Skin of body (tissue), 3 donors: ENCODE measurements at places on chromosomes 2 and 18.

DNA sequence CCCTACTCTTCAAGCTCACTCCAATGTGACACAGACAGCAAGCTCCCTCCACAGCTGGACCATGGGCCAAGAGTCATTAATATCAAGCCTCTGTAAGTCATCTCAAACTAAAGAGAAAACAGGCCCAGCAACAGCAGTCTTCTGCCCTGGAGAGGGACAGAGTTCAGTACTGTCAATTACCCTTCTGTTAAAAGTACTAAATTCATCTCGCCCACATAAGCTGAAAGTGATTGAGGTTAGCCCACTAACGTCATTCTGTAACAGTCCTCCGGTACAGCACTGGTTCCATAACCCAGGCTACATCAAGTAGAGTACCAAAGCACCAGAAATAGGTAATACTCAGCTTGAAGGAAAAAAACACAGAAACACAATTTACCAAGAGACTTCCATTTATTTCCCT lies 25.9 kb downstream of the THADA start:
- DNase-seq: no peak

DNA sequence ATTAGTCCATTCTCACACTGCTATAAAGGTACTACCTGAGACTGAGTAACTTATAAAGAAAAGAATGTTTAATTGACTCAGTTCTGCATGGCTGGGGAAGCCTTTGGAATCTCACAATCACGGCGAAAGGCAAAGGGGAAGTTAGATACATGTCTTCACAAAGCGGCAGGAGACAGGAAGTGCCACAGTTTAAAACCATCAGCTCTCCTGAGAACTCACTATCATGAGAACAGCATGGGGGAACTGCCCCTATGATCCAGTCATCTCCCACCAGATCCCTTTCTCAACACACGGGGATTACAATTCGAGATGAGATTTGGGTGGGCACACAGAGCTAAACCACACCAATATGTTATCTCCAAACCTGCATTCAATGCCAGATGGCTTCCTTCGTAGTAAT lies 716.1 kb downstream of the DCC start:
- DNase-seq: no peak

GRCh38 chr18:59697236-59697932 lies at the start of gene CCBE1:
Gene CCBE1, minus strand, starts transcription at chr18:59697423.
- DNase-seq: peak; percentile 37

DNA sequence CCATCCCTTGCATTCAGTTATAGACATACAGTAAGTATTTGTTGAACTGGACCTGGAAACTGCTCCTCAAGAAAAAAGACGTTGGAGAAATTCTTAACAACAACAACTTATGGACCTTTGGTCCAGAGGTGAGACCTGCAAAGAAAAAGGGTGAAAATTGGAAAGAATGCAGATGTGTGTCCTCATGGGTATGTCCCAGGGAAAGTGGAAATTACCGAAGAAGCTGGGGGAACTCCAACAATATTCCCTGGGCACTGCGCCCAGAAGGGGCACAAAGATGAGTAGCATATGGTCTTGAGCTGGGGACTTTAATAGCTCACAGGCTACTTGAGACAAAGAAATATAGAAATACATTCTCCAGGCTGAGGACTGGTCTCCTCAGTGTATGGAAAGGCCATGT lies 35.5 kb upstream of the YWHAQ start:
- DNase-seq: no peak

DNA sequence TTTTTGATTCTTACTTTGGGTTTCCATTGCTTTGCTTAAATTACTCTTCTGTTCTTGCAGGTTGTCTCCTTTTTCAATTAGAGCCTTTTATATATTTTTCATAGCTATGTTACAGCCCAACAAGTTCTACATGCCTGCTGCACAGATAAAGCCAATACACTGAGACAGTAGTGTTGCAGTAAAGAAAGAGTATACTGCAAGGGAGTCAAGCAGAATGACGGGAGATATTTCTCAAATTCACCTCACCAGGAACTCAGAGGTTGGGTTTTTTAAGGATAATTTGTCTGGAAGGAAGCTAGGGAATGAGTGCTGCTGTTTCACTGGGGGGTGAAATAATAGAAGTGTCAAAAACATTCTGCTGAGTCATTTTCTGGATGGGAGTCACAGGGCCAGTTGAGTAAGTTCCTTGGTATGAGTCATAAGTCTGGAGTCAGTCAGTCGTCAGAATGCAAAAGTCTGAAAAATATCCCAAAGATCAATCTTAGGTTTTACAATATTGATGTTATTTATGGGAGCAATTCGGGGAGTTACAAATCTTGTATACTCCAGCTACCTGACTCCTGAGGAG lies 193.0 kb upstream of the RGPD4 start:
- DNase-seq: no peak

DNA sequence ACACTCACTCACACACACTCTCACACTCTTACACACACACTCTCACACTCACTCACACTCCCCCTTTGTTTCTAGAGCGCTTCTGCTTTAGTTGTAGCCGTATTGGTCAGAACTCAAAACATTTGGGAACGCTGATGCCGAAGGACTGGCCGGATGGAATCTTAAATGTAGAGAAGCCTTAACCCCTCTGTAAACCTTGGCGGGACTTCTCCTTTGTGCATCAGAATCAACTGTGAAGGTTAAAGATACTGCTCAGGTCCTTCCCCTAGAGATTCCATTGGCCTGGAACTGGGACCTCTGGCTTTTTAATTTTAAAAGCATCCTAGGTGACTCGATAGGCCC lies 18.3 kb downstream of the SH3BP4 start:
- DNase-seq: no peak

- DNase-seq: peak; percentile 32
These were observed 127.8 kb downstream of the CERS6 start for GRCh38 chr2:168583710-168584521.

DNA sequence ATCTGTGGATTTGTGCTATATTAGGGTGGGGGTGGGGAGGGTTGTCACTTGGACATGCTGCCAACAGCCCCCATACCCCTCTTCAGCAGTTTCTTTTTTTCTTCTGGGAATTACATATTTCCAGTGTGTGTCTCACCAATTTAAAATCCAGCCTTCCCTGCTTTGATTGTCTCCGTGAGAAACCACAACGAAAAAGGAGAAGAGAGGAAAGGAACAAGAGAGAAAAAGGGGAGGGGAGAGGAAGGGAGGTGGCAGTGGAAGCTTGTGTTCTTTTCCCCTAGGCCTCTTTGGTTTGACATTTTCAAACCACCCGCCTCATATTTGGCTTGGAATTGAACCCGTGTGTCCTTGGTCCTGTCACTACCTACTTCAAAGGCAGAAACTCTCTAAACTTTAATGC lies 860 bp downstream of the CTNNA2 start:
- no peak for DNase-seq

GRCh38 chr2:226561962-226562361 lies 237.7 kb downstream of the IRS1 start:
- no peak for DNase-seq

DNA sequence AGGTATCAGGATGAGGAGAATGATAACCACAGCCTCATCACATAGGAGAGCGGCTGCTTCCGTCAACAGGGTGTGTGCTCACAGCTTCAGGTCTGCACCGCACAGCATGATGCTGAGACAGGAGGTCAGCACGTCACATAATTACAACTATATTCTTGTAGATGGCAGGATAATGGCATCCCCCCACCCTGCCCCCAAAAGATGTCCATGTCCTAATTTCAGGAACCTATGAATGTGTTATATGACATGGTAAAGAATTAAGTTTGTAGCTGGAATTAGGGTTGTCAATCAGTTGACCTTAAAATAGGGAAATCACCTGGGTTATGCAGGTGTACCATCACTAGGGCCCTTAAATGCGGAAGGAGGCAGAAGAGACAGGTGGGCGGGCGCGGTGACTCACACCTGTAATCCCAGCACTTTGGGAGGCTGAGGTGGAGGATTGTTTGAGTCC lies 73.9 kb downstream of the ARL4C start:
- no peak for DNase-seq

DNA sequence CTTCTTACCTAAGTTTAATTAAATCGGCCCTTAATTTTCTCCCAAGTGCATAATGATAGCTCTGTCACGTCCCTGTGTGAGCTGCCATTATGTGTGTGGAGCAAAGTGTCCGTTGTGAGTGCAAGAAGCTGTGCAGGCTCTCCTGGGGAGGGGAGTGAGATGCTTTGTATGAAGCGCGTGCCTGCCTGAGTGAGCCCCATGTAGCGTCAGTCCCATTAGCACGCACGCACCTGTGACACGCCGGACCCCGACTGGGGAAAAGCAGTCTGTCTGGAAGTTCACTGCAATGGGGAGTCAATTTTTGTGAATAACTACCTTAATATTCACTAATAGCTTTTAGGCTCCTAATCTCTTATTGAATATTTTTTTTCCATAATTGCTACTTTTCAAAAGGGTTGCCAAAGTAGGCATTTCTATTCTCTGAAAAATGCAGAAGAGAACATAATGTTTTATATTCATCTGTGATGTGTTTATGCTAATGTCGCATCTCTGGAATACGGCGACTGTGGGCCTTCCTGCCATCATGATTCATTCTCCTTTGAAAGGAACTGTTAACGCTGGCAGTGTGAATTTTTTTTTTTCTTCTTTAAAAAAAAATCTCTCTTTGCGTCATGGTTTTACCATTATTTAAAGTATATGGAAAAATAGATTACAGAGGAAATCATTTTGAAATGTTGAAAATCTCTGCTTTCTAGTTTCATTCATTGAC lies 157.7 kb downstream of the COL4A4 start:
- DNase-seq: no peak

DNA sequence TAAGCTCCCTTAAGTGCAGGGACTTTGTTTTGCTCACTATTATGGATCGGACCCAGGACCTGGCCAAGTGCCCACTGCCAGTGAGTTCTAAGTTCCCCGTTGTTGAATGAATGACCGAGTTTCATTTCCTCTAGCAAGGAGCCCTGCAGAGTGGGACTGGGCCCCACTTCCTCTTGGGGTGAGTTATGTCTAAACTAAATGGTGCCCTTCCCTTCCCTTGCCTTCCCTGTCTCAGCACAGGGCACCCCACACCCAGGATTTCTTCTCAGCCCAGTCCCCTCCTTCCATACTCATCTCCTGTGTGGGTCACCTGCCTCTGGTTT lies 195.3 kb upstream of the HS6ST1 start:
- DNase-seq: no peak

DNA sequence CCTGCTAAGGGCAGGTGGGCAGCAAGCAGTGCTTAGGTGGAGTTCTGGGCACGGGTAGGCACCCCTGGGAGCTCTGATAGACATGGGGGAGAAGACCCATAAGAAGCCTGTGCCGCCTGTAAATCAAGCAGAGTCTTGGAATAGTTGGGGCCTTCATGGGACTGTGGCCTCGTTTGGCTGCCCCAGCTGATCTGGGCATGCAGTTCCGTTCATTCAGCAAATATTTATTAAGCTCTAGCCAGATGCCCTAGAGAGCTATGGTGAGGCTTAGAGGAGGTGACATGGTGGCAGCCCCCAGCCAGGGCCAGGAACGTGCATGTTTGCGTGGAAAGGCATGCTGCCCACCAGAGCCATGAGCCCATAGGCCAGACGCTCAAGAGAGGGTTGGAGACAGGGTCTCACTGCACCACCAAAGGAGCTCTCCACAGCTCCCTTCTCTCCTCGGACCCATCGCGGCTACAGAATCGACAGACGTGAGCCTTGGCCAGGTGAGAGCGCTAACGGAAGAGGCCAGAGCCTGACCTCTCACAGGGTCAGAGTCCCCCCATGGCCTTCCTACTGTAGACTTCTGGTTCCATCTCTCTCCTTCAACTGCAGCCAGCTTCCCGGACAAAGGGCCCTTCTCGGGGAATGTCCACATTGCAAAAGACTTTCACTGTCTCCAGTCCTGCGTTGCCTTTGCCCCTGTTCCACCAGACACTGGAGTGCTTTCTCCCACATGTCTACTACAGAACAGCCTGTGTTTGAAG lies 135.7 kb downstream of the INHBB start:
- DNase-seq: no peak

GRCh38 chr2:27123302-27124150 lies at the start of gene ABHD1:
Gene ABHD1, plus strand, starts transcription at chr2:27123815. Its CDS starts 134 bp downstream, at chr2:27123949.
- DNase-seq: no peak

DNA sequence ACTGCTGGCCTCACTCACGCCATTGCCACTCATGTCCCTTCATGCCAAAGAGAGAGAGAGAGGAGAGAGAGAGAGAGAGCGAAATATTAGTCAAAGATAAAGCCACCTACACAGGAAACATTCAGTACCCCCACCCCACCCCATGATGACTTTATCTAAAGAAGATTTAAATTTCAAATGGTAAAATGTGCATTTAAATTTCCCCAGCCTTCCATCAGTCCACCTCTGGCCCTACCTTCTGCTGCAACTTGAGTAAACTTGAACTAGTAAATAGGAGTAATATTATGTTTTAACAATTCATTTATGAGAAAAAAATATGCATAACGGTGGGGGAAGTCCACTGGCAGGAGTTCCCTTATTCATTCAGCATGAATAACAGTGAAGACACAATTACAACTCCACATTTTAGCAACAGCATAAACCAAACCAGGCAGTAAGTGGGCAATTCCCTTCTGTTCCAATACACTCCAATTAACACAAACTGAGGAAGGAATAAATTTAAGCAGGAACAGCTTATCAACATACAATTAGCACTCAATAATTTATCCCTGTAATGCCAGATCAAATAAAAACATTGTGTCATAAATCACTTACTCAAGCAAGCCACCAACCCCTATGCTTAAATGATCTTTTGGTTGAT lies 264.2 kb downstream of the LNPK start:
- no peak for DNase-seq

GRCh38 chr2:102080451-102081242 lies 61.9 kb upstream of the IL1R1 start:
- no peak for DNase-seq

GRCh38 chr2:241000831-241001321 lies 2.5 kb downstream of the SNED1 start:
- no peak for DNase-seq
